Activated naive CD8-positive, alpha-beta T cell treated with anti-CD3 and anti-CD28 coated beads for 36 hours (primary cell): ENCODE measurements at places on chromosomes 6 and 20. TPM values are rescaled to one million over a fixed set of nuclear protein-coding genes. Genes with fewer than 3 reads are reported as not detected.
A peak's percentile ranks its signal among the peaks of the same experiment; 100 is the strongest.

- H3K27ac ChIP-seq: no peak overlapping the region
- peaks cover 31% of the 10 kb centered on the region for H3K4me1 ChIP-seq
- peak; percentile 23 for DNase-seq
- H3K27me3 ChIP-seq: peaks cover 89% of the 10 kb centered on the region
These were observed 36.8 kb downstream of the NCR2 start for GRCh38 chr6:41371992-41372831.

DNA sequence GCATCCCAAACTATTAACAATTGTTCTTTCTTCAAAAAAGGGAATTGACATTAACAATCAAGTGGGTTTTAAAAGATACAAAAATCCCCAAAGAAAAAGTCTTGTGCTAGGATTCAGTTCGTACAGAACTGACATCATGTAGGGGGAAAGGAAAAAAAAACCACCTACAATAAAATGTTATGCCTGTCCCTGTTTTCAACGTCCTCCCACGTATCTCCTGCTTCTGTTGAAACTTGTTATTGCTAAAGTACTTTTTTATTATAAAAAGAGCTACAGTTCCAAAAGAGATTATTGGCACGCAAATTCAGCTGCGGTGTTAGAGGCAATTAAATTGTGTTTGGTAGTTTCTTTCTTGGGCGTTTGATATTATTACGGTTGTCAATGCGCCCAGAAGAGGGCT is 102.8 kb upstream of the PHACTR1 start:
- no peaks in the 10 kb centered on the region for H3K36me3 ChIP-seq
- no peak overlapping the region for H3K4me3 ChIP-seq
- peaks cover 23% of the 10 kb centered on the region for H3K27me3 ChIP-seq
- no peaks in the 10 kb centered on the region for H3K4me1 ChIP-seq
- no peak for DNase-seq

DNA sequence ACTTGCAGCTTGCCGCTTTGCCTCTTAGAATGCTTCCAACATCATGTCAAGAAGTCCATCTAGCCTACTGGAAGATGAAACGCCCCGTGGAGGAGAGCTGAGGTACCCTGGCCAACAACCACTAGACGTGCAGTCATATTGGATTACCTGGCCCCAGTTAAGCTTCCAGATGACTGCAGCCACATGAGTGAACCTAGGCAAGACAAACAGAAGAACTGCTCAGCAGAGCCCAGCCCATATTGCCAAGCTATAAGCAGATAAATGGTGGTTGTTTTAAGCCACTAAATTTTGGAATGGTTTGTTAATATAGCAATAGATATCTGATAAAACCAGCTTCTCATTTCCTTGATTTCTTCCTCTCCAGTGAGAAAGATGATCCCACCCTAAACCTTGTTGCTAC is 4.7 kb upstream of the DLK2 start:
- no peak overlapping the region for H3K4me3 ChIP-seq
- no peak for DNase-seq
- peaks cover 3% of the 10 kb centered on the region for H3K36me3 ChIP-seq
- H3K4me1 ChIP-seq: peaks cover 8% of the 10 kb centered on the region
- H3K27ac ChIP-seq: no peak overlapping the region

DNA sequence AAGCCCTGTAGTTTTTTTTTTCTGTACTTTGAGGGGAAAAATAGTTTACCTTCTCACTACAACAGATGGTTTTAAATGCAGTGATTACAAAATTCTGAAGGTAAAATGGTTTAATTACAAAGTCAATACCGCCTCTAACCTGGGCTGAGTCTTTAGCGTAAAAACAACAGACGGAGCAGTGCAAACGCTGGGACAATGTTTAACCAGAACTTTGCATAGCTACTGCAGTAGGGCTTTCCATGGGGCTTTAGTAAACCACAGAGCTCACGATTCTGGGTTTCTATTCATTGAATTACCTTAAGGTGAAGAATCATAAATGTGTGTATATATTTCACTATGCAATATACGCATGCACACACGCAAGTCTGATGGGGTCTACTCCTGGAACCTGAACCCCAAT is 77.9 kb downstream of the RFX6 start:
- H3K27me3 ChIP-seq: no peaks in the 10 kb centered on the region
- no peak overlapping the region for H3K27ac ChIP-seq
- H3K4me1 ChIP-seq: no peaks in the 10 kb centered on the region
- no peak for DNase-seq
- H3K36me3 ChIP-seq: no peaks in the 10 kb centered on the region

DNA sequence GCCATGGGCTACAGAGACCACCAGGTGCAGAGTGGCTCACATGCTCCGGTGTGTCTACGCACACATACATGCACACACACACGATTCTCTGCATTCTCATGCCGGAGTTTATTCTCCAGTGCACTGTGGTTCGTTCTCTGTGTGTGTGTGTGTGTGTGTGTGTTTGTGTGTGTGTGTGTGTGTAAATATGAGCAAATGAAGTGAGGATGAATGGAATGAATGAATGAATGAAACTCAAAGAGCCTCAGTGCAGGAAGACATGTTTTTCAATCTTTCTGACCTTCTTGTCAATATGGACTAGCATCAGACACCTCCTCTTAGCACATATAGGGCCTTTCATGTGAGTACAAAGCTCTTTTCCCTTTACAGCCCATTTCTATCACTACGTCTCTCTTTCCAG is 1.6 kb downstream of the TMEM74B start:
- H3K4me1 ChIP-seq: peaks cover 6% of the 10 kb centered on the region
- H3K36me3 ChIP-seq: no peaks in the 10 kb centered on the region
- H3K27ac ChIP-seq: no peak overlapping the region
- H3K4me3 ChIP-seq: no peak overlapping the region

DNA sequence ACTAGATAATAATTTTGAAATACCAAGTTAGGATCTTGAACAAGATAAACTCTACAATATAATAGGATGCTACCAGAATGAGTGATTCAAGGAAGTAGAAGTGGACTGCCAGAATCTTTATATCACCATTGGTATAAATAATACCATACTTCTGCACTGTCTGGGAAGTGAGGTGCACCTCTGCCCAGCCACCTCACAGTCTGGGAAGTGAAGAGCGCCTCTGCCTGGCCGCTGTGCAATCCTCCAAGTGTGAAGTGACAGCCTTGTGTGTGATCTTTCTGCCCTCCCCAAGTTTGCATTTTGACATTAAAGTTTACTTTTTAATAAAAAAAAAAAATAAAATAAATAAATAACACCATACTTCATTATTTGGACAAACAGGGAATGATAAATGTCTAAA is 18.8 kb downstream of the LATS1 start:
- no peak overlapping the region for H3K4me3 ChIP-seq
- H3K36me3 ChIP-seq: peaks cover 1% of the 10 kb centered on the region
- H3K27me3 ChIP-seq: no peaks in the 10 kb centered on the region
- no peak for DNase-seq
- no peak overlapping the region for H3K27ac ChIP-seq
- H3K4me1 ChIP-seq: peaks cover 27% of the 10 kb centered on the region

GRCh38 chr6:83696674-83697073 is 12.2 kb downstream of the SNAP91 start:
- no peak overlapping the region for H3K27ac ChIP-seq
- no peak for DNase-seq
- H3K27me3 ChIP-seq: peaks cover 13% of the 10 kb centered on the region
- H3K4me1 ChIP-seq: no peaks in the 10 kb centered on the region

- H3K4me1 ChIP-seq: peaks cover 31% of the 10 kb centered on the region
- peak; percentile 76 for DNase-seq
- no peaks in the 10 kb centered on the region for H3K36me3 ChIP-seq
- peak overlapping the region; percentile 60 for H3K4me3 ChIP-seq
These were observed 24.4 kb upstream of the SLCO4A1 start for GRCh38 chr20:62617711-62618483.

- H3K27me3 ChIP-seq: no peaks in the 10 kb centered on the region
- DNase-seq: no peak
- H3K27ac ChIP-seq: no peak overlapping the region
These were observed 49.0 kb downstream of the COL19A1 start for GRCh38 chr6:69915346-69915745.

GRCh38 chr6:157294654-157295053 is 28.7 kb downstream of the TMEM242 start:
- DNase-seq: no peak
- H3K27ac ChIP-seq: no peak overlapping the region
- peaks cover 6% of the 10 kb centered on the region for H3K4me1 ChIP-seq
- peaks cover 2% of the 10 kb centered on the region for H3K36me3 ChIP-seq

- peaks cover 4% of the 10 kb centered on the region for H3K4me1 ChIP-seq
- no peaks in the 10 kb centered on the region for H3K36me3 ChIP-seq
- H3K4me3 ChIP-seq: no peak overlapping the region
- no peak overlapping the region for H3K27ac ChIP-seq
- DNase-seq: no peak
- peaks cover 8% of the 10 kb centered on the region for H3K27me3 ChIP-seq
These were observed 191.3 kb downstream of the TSHZ2 start for GRCh38 chr20:53163486-53163885.

GRCh38 chr6:70717038-70717801 is 49.5 kb downstream of the SMAP1 start:
- no peak for DNase-seq
- H3K36me3 ChIP-seq: peaks cover 38% of the 10 kb centered on the region
- no peak overlapping the region for H3K4me3 ChIP-seq
- H3K4me1 ChIP-seq: peaks cover 33% of the 10 kb centered on the region
- H3K27ac ChIP-seq: peak overlapping the region; percentile 52
- no peaks in the 10 kb centered on the region for H3K27me3 ChIP-seq

GRCh38 chr6:75224303-75224926 is 18.6 kb upstream of the COL12A1 start:
- no peak for DNase-seq
- peaks cover 13% of the 10 kb centered on the region for H3K27me3 ChIP-seq
- peaks cover 2% of the 10 kb centered on the region for H3K4me1 ChIP-seq
- no peaks in the 10 kb centered on the region for H3K36me3 ChIP-seq
- no peak overlapping the region for H3K27ac ChIP-seq
- no peak overlapping the region for H3K4me3 ChIP-seq

DNA sequence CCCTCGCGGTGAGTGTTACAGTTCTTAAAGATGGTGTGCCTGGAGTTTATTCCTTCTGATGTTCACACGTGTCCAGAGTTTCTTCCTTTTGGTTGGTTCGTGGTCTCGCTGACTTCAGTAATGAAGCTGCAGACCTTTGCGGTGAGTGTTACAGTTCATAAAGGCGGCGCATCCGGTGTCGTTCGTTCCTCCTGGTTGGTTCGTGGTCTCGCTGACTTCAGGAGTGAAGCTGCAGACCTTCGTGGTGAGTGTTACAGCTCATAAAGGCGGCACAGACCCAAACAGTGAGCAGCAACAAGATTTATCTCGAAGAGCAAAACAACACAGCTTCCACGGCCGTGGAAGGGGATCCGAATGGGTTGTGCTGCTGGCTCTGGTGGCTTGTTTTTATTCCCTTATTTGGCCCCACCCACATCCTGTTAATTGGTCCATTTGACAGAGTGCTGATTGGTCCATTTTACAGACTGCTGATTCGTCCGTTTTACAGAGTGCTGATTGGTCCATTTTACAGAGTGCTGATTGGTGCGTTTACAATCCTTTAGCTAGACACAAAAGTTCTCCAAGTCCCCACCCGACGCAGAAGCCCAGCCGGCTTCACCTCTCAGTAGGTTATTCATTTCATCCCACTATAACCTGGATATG is 48.2 kb upstream of the ARG1 start:
- DNase-seq: no peak
- no peak overlapping the region for H3K4me3 ChIP-seq
- no peak overlapping the region for H3K27ac ChIP-seq

- H3K4me1 ChIP-seq: no peaks in the 10 kb centered on the region
- no peak for DNase-seq
- H3K36me3 ChIP-seq: no peaks in the 10 kb centered on the region
- peaks cover 8% of the 10 kb centered on the region for H3K27me3 ChIP-seq
- H3K4me3 ChIP-seq: no peak overlapping the region
- no peak overlapping the region for H3K27ac ChIP-seq
These were observed 391.2 kb downstream of the THBS2 start for GRCh38 chr6:168862346-168862980.

DNA sequence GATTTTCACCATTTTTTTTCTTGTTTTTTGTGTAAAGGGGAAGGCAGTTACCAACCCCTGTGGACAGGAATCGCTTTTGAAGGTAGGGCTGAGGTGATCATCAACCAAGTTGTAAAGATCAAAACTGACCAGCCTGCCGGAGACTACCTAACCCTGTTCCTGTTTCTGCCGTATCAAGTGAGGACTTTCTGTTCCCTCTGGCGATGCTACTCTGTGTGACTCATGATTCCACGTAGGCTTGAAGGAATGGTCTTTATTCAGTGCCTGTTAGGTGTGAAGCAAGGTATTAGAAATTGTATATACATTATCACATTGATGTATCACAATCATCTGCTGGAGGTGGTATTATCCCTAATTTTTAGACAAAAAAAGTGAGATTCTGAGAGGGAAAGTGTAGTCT is 161.3 kb downstream of the SOX4 start:
- no peak for DNase-seq
- H3K27me3 ChIP-seq: no peaks in the 10 kb centered on the region
- H3K4me3 ChIP-seq: no peak overlapping the region
- peaks cover 2% of the 10 kb centered on the region for H3K4me1 ChIP-seq
- no peak overlapping the region for H3K27ac ChIP-seq
- H3K36me3 ChIP-seq: no peaks in the 10 kb centered on the region

- H3K4me1 ChIP-seq: peaks cover 59% of the 10 kb centered on the region
- H3K4me3 ChIP-seq: peak overlapping the region; percentile 87
- peak overlapping the region; percentile 83 for H3K27ac ChIP-seq
- no peaks in the 10 kb centered on the region for H3K27me3 ChIP-seq
- no peak for DNase-seq
These were observed 304 bp downstream of the PBX2 start for GRCh38 chr6:32189742-32190053.

- H3K27me3 ChIP-seq: peaks cover 4% of the 10 kb centered on the region
- peaks cover 1% of the 10 kb centered on the region for H3K36me3 ChIP-seq
- DNase-seq: no peak
These were observed 3.1 kb downstream of the DNAAF9 start for GRCh38 chr20:3404402-3404801.

DNA sequence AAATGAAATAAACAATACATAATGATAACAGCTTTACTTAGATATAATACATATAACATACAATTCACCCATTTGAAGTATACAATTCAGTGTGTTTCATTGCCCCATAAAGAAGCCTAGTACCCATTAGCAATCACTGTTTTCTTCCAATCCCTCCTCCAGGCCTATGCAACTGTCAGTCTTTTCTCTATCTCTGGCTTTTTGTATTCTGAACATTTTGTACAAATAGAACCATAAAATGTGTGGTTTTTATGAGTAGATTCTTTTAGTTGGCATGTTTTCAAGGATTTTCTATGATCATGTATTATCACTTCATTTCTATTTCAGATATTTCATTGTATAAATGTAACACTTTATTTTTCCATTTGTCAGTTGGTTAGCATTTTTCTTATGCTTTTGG is 54.6 kb upstream of the MYO6 start:
- no peaks in the 10 kb centered on the region for H3K4me1 ChIP-seq
- H3K27ac ChIP-seq: no peak overlapping the region
- H3K27me3 ChIP-seq: no peaks in the 10 kb centered on the region

EYA4 gene
- not detected for total RNA-seq

MEP1A gene
- total RNA-seq: not detected

HTR1E gene
- not detected for total RNA-seq

GNAS-AS1 gene
- 1.3 TPM for total RNA-seq

MTG2 gene
- total RNA-seq: 36.1 TPM

NDUFAF5 gene
- 31.5 TPM for total RNA-seq

GPX5 gene
- not detected for total RNA-seq

ADGRF5 gene
- total RNA-seq: not detected

C4B gene
- total RNA-seq: 3.0 TPM

WFDC5 gene
- not detected for total RNA-seq

RNF39 gene
- not detected for total RNA-seq
